RCC 7860 (cell line): ENCODE measurements at places on chromosomes 16 and 17.

DNA sequence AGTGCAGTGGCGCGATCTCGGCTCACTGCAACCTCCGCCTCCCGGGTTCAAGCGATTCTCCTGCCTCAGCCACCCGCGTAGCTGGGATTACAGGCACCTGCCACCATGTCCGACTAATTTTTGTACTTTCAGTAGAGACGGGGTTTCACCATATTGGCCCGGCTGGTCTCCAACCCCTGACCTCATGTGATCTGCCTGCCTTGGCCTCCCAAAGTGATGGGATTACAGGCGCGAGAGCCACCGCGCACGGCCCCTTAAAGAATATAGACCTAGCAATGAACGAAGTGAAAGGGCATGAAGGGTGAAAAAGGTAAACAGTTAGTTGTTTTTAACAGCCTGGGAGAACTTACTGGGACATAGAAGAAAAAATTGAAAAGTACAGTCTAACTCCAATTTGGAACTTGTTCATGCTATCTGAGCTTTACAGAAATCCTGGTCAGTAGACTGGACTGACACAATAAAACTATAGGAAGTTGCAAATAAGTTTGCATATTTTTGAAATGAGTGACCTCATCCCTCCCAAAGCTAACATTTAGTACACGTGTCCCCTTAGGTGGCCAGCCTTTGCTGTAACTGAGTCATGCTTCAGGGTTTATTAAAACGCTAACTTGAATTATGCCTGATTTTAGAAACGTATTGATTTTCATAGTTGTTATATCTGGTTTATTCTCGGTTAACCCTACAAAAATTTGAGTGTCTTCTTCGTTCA, 1.8 kb downstream of the COG1 start:
- no peak for DNase-seq

DNA sequence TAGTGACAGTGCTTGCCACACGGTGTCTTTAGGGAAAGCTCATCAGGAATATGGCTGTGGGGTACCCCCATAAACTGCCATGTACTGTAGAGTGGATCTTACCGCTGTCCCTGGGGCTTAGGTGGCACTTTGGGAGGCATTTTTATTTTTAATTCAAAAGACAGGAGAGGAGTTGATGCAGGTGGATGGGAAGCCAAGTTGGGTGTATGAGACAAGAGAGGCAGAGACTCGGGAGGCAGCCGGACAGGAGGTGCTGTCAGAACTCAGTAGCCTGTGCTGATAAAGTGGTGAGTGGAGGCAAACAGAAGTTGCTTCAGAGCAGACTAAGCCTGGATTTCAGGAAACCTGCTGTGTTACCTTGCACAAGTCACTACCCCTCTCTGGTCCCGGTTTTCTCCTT, 185.9 kb downstream of the TMEM132E start:
- DNase-seq, result no peak

DNA sequence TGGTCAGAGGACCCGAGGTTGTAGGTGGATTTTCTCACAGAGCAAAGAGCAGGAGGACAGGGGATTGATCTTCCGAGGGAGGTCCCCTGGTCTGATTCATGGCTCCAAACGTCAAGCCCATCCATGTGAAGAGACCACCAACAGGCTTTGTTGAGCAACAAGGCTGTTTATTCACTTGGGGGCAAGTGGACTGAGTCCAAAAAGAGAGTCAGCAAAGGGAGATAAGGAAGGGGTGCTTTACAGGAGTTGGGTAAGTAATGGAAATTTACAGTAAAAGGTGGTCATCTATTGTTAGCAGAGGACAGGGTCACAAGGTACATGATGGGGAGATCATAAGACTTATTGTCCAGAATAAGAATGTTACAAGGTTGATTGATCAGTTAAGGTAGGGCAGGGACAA, 2285.8 kb downstream of the TP53TG3F start:
- DNase-seq, result peak; percentile 74

DNA sequence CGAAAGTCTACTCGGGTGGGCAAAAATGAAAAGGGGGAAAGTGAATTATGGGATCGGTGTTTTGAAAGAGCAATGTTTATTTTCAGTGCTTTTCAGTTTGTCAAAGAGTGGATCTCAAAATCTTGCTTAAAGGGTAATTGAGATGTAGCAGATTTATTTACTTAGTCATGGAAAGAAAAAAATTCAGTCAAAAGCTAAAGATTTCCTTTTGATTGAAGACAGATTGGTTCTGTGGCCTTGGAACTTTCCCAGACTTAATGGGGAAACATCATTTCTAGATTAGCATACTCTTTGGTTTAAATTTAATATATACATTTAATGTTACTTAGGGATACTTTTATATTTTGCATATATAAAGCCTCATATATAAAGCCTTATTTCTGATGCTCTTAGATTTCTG, 20.6 kb downstream of the PRKAR1A start:
- DNase-seq, result no peak

DNA sequence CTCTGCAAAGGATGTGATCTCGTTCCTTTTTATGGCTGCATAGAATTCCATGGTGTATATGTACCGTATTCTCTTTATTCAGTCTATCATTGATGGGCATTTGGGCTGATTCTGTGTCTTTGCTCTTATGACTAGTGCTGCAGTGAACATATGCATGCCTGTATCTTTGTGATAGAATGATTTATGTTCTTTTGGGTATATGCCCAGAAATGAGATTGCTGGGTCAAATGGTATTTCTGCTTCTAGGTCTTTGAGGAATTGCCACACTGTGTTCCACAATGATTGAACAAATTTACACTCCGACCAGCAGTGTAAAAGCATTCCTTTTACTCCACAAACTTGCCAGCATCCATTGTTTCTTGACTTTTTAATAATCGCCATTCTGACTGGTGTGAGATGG, 60.2 kb upstream of the ADORA2B start:
- DNase-seq, result no peak

DNA sequence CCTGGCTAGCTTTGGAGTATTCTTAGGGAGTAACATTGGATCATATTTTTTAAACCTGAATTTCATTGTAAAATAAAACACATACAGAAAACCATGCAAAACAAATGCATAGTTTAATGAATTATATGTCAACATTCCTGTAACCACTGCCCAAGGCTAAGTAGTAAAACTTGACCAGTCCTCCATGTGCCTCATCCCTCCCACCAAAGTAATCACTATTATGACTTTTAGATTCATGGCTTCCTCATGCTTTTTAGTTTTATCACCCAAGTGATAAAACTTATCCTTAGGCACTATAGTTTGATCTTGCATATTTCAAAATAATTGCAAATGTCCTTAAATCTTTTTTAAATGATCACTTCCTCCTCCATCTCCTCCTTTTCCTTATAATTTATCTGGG, 20.4 kb downstream of the PRKCA start:
- no peak for DNase-seq

- no peak for DNase-seq
These were observed 8.1 kb upstream of the DCAF7 start for GRCh38 chr17:63542218-63542545.

DNA sequence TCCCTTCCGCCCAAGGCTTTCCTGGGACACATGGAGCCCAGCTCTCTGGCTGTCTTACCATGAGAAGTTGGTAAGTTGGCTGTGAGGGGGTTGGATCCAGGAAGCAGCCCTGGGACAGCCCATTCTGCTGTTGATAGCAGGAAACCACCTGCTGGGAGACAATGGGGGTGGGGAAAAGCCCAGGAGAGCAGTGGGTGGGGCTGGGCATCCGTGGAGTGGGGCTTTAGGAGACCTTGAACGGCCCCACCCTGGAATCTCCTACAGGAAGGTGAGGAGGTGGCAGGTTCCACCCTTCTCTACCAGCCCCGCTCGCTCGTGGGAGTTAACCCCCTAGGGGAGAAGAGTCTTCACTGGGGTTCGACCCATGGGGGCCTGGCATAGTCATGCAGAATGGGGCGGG, 5.8 kb downstream of the TMEM92 start:
- DNase-seq, result no peak

DNA sequence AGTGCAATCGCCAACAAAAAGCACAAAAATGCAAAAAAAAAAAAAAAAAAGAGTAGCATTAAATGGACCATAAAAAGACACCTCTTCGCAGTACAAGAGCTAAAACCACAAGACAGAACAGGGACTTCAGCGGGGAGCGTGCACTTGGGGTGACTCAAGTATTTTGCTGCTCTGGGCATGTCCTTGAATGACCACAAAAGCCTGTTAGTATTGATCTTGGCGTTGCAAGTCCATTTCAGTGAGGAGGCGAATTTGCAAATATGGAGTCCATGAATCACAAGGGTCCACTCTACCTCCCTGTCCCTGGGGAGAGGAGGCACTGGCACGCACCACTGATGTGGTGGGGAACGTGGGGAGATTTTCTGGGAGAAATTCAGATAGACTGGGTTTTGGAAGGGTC, 78.9 kb downstream of the CNGB1 start:
- peak; percentile 86 for DNase-seq

DNA sequence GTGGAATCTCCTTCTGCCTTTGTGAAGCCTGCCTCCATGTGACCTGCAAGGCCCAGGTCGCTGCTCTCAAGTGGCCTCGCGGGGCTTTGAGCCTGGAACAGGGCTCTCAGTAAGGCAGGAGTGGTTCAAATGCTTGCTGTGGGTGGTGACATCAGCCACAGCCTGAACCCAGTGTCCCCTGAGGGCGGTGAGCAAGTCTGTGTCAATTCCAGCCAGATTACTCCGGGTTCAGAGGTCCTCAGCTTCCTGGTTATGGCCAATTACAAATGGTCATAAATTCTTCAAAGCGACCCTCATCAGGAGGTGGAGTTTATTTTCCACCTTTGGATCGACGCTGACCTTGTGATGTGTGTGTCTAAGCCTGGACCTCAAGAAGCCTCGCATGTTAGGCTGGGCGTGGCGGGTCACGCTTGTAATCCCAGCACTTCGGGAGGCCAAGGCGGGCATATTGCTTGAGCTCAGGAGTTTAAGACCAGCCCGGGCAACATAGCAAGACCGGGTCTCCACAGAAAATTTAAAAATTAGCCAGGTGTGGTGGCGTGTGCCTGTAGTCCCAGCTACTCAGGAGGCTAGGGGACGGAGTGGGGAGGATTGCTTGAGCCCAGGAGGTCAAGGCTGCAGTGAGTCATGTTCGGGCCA, 17.3 kb downstream of the LGALS3BP start:
- DNase-seq, result peak; percentile 26

- no peak for DNase-seq
These were observed 28.6 kb downstream of the TPSG1 start for GRCh38 chr16:1196494-1196893.

DNA sequence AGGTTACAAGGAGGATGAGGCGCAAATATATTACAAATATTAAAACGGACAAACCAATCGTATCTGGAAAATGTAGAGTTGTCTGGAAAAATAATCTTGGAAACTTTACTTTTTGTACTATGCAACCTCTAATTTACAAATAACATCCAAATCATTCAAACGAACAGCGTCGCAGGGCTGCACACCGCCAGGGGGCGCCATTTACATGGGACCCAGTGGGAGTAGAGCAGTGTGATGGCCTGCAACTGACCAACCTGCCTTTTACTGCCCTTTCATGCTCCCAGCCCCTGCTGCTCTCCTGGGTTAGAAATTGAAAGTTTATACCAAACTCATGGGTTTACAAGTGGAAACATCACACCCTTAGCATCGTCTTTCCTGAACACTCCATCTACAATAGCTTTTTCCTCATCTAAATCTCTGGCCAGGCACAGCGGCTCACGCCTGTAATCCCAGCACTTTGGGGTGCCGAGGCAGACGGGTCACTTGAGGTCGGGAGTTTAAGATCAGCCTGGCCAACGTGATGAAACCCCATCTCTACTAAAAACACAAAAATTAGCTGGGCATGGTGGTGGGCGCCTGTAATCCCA, 10.0 kb downstream of the PITPNC1 start:
- peak; percentile 36 for DNase-seq

- DNase-seq, result no peak
These were observed 59.3 kb downstream of the PECAM1 start for GRCh38 chr17:64331366-64331765.

DNA sequence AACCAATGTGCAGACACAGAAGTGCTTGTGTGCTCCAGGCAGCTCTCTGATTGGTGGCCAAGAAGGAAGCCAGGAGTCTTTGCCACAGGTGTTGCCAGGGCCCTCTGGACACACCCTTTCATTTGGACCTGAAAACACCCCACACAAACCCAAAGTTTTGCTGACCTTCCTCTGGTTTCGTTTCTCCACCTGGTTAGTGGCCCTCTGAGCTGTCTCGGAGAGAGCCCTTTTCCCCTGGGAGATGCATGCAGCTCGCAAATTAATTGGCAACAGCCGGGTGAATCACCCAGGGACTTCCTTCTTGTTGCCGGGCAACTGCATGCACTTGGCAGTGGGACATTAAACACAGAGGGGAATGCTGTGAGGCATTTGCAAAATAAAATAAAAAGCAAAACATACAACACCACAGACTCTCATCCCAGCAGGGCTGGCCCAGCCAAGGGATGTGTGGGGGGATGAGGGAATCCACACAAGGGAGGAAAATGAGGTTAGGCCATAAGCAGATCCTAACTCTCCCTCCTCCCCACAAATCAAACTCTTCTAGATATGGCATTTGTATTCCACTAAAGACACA, 286.6 kb downstream of the SOX9 start:
- peak; percentile 96 for DNase-seq

DNA sequence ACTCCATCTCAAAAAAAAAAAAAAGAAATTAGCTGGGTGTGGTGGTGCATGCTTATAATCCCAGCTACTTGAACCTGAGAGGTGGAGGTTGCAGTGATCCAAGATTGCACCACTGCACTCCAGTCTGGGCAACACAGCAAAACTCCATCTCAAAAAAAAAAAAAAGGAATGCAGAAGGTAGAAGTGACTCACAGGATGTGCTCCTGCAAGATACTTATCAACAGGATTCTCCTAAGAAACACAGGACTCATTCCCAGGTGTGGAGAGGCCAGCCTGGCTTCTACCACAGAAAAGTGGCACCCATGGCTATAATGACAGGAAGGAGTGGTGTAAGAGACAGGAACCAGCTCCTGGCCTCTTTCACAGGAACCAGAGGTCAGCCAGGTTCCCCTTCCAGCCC, 13.8 kb downstream of the ELMO3 start:
- DNase-seq, result peak; percentile 35

- no peak for DNase-seq
These were observed 5.5 kb upstream of the ERAL1 start for GRCh38 chr17:28849281-28849680.

GRCh38 chr17:81494626-81495377, 17.8 kb downstream of the ACTG1 start:
- no peak for DNase-seq

GRCh38 chr17:45367216-45367615, 50.4 kb upstream of the MAP3K14 start:
- DNase-seq, result no peak

- no peak for DNase-seq
These were observed 54.6 kb downstream of the IRX6 start for GRCh38 chr16:55378616-55379015.
